ENCODE measurements at places on chromosomes 6 and 20.

DNA sequence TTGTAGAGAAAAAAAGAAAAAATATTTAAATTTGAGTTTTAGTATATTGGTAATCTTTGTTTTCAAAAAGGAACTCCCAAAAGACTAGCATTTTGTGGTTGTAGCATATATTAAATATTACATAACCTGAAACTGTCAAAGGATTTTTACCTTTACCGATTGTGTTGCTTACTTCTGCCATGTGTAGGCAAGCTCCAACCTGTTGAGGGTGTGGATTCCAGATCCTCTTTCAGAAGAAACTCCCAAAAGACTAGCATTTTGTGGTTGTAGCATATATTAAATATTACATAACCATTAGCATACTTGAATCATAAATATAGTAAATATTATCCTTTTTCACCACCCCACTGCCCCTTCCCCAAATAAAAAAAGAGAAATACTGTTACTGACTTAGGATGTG is 3.2 kb downstream of the DSE start:
- DNase-seq: no peak

GRCh38 chr20:41748051-41748450 is 129.9 kb upstream of the CHD6 start:
- peak; percentile 58 for DNase-seq

- DNase-seq: no peak
Measured at GRCh38 chr6:156828280-156828703, 51.1 kb downstream of the ARID1B start.

- no peak for DNase-seq
Measured at GRCh38 chr6:157397660-157398059, 16.7 kb downstream of the ZDHHC14 start.

DNA sequence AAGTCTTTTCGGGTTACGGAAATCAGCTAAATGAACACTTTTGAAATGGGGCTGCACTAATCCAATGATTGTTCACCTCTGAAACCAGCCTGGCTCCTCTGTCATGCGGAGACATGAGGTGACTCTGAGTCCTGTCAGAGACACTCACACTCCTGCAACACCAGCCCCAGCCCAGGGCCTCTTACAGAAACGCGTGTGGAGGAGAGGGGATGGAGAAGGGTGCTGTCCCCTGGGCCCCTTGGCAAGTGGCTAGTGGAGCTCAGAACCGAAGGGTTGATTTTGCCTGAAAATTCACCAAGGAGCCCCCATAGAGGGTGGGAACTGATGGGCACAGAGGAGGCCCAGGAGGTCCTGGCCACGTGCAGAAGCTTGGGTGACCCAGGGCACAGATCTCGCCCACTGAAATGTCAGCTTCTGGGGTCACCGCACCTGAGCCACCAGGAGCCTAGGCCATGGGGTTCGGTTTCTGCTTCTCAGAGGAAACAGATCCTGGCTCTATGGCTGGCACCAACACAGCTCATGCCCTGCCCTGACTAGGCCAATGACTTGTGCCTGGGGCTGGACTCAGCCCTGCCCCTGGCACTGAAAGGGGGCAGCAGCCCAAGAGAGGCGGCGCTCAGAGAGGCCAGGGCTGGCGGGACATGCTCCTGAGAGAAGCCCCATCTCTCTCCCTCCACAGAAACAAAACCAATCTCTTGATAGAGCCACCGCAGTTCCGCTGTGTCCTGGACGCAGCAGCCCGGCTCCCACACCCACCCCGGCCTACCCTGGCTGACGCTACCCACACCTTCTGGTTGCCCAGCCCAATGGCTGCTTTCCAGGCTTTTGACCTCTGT is 144.7 kb downstream of the ERMARD start:
- DNase-seq: no peak

GRCh38 chr6:32843331-32843978 is 392 bp downstream of the PSMB8 start:
- DNase-seq: peak; percentile 77

DNA sequence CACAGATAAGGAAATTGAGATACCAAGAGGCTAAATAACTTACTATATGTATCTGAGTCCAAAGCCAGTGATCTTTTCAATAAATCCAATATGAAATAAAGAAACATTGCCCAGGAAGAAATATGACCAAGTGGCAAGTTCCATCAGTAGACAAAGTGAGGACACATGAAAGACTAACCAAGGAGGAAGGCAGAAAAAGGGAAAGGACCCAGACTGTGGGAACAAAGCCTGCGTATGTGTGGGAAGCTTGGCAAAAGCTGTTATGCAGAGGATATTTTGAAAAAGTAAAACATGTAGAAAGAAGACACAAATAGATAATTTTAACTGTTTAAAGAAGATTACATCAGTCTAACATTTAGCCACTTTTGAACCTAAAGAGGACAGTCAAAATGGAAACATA is 264.4 kb upstream of the PRDM1 start:
- no peak for DNase-seq

GRCh38 chr6:159980474-159980873 is 11.6 kb downstream of the IGF2R start:
- DNase-seq: no peak

- DNase-seq: no peak
Measured at GRCh38 chr6:95636552-95637431, 59.5 kb downstream of the MANEA start.

GRCh38 chr6:107230024-107230423 is 114.7 kb upstream of the BEND3 start:
- no peak for DNase-seq

DNA sequence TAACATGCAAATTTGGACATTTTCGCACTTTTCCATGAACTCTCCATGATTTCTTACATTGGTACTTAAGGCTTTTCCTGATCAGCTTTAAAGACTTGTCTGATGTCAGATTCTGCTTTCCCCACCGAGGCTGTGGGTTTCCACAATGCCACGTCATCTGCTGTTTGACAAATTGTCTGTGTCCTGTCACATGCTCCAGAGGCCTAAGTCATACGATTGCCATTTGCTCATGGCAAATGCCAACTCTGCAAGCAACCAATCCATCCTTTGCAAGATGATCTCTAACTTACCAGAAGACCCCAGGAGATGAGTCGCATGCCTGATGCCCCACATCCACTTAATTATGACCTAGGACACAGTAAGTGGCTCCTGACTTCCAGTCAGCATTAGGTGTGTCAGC is 556.5 kb downstream of the BMP2 start:
- no peak for DNase-seq

DNA sequence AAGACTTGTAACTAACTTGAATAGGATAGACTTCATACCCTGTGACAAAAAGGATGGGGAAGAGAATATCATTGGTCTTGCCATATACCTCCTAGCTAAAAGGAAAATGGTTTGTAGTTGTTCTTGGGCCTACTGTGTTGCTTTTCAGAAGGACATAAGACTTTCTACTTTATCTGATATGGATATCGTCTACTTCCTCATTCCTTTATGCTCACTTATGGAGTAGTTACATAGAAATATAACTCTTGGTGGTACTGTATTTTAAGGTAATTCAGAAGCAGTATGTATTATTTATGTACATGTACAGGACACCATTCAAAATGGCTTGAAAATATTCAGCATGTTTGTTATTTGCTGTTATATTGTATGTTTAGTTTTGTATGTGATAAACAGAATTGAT is 8.0 kb downstream of the FAM217B start:
- no peak for DNase-seq

DNA sequence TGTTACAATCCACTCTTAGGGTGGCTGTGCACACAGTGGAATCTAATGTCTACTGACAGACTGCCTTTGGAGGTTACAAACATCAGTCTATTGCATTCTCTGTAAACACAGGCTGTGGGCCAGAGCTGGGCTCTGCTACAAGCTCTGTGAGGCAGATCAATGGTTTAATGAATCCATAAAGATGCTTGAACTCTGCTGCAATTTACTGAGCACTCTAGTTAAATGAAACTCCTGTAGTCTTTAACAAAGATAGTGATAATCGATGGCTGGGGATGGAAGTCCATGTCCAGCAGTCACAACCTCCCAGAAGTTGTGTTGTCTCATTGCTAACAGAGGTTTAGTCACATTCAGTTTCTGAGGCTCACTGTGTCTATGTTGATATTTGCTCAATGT is 50.5 kb downstream of the SOBP start:
- no peak for DNase-seq

DNA sequence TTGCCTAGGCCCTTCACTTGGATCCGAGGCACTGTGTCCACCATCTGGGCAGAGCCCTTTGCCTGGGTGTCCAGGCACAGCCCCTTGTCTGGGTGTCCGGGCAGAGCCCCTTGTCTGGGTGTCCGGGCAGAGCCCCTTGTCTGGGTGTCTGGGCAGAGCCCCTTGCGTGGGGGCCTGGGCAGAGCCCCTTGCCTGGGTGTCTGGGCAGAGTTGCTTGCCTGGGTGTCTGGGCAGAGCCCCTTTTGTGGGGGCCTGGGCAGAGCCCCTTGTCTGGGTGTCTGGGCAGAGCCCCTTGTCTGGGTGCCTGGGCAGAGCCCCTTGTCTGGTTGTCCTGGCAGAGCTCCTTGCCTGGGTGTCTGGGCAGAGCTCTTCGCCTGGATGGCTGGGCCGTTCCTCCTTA is 443.4 kb upstream of the CDH4 start:
- no peak for DNase-seq

DNA sequence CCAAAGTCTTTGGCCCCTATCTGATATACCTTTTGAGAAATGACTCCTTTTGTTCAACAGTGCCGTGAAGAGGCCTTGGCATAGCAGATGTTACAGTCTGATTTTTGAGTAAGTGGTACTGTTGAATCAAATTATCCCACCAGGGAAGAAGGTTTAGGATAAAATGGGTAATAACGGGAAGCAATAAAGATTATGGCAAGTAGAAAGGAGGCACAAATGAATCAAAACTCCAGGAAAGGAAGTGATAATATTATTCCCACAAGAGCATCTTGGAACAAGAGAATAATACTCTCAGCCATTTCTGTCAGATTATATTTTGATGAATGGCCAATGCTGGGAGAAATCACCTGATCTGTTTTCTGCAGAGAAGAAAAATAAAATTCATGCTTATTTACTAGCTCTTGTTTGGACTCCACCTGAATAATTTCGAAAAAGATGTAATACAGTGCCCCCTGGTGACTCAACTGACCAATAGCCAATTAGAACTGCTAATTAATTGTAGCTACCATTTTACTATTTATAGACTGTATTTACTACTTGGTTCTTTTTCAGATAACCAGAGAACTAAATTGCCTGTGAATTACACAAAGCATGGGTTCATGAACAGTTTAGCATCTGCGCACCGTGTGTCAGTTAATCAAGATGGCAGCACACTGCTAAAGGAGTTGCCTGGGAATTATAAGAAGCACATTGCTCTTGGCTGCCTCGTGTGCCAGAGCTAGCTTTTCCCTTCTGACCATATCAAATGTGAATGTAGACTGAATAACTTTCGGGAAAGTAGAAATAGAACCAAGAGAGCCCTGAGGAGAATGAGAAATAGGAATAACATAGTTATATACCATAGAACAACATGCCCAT is 78.5 kb upstream of the TRDN start:
- peak; percentile 54 for DNase-seq

- DNase-seq: no peak
Measured at GRCh38 chr20:24598346-24598745, 128.9 kb downstream of the SYNDIG1 start.

DNA sequence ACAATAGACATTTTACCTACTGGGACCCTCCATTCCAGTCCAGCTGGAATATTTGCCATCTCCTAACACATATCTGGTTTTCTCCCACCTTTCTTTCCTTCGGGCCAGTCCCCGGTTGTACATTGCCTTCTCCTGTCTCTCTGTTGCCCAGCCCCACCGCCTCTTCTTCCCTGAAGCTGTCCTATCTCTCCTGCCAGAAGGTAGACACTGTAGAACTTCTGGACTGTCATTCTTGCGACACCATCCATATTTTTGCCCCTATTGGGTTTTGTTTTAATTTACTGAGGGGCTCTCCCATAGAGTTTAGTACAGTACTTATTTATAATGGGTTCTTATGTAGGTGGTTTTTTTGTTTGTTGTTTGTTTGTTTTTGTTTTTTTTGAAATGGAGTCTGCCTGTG is 4.9 kb downstream of the PTK7 start:
- DNase-seq: no peak

- DNase-seq: no peak
Measured at GRCh38 chr6:19896693-19897010, 59.5 kb downstream of the ID4 start.

GRCh38 chr20:49496553-49497397 is 14.3 kb upstream of the KCNB1 start:
- DNase-seq: no peak

GRCh38 chr6:117138920-117139319 is 126.4 kb upstream of the VGLL2 start:
- no peak for DNase-seq

DNA sequence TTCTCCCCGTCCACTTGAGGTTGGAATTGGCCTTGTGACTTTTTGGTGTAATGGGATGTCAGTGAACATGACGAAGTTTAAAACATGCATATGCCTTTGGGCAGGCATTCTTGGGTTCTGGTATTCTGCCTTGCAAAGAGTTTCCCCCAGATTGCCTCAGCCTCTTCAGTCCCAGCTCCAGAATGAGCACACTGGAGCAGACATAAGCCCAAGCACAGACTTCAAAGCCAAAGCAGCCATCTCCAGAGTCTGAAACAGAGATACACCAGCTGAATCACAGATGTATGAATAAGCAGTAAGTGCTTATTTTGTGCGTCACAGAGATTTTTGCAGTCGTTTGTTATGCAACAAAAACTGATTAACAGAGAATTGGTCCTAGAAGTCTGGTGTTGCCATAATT is 546.0 kb downstream of the FRK start:
- DNase-seq: no peak

DNA sequence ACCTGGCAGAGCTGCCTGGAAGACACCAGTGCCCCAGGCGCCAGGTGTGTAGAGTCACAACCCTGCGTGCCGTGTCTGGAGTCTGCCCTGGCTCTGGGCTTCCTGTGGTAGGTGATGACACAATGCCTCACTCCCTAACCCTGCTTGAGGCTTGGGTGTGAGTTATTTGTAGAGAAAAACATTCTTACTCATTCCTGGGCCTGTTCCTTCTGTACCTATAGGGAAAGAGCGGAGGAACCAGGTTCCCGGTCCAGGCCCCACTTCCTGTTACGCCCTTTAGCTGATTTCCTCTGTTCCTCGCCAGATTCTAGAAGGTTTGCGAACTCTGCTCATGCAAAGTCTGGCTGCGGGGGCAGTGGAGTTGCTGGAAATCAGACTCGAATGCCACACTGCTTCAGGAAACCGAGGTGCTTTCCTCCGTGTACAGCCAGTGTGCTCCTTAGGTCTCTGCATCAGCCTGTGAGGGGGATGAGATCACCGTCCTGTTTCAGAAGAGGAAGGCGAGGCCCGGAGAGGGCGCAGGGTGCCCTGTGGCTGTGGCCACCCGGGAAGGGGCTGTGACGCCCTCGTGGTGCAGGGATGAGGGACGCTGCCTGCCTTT is 67.1 kb upstream of the DUSP22 start:
- DNase-seq: peak; percentile 33

GRCh38 chr6:70843328-70843918 is 113.4 kb downstream of the B3GAT2 start:
- no peak for DNase-seq

- DNase-seq: no peak
Measured at GRCh38 chr20:21074605-21075336, 31.4 kb downstream of the LINC00237 start.
